NCI-H146 (cell line): ENCODE measurements at places on chromosomes 12 and 14.
A peak's percentile ranks its signal among the peaks of the same experiment; 100 is the strongest.

GRCh38 chr14:90295870-90296516 lies 35.7 kb downstream of the NRDE2 start:
- no peak for DNase-seq

DNA sequence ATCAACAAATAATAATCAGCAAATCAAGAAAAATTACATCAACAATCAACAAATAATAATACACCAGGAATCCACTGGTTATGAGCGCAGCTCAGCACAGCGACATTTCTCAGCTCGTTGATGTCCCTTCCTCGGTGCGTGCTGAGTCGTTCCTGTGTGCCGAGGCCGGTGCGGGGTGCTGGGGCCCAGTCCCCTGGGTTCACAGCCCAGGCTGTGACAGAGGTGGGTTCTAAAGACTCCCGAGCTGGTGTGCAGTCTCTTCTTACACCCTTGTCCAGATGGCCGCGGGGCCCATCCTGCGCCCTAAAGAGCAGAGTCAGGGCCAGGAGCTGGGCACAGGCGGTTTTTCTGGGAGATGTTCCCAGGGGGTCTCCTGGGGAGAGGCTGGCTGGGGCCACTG lies 26.9 kb upstream of the TRAF3 start:
- DNase-seq, result no peak

DNA sequence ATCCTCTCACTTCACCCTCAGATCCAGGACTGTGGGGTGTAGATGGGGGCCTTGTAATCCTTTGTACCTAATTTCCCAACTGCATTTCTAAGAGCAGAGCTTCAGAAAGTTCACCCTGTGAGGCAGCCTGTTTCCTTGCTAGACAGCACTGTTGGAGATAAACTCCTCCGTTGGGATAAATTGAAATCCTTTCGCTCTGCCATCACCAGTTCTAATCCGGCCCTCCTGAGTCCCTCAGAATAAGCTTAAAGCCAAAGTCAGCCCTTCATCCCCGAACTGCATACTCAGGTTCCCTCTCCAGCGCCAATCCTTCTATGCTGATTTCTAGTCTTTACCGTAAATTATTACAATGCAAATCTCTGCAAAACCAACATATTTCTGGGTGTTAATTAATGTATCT lies 114.7 kb downstream of the PRMT8 start:
- DNase-seq, result no peak

DNA sequence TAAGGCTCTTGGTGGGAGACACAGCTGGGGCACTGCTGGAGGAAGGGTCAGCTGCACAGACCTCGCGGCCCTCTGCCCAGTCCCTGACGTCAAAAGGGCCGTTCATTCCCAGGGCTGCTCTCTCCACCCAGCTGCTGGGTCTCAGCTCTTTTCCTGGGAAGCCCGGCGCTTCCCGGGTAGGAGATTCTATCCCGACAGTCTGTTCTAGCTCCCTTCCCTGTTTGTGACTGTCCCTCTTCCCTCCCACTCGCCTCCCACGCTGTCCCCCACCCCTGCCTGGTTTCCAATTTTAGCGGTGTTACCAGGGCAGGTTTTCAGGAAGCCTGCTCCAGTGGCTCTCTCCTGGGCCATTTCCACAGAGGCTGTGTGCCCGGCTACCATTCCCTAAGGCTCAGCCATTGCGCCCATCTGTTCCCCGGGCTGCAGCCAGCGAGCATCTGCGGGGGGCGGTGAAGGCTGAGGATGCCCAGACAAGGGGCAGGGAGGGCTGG lies 186.6 kb downstream of the CACNA1C start:
- DNase-seq, result no peak

DNA sequence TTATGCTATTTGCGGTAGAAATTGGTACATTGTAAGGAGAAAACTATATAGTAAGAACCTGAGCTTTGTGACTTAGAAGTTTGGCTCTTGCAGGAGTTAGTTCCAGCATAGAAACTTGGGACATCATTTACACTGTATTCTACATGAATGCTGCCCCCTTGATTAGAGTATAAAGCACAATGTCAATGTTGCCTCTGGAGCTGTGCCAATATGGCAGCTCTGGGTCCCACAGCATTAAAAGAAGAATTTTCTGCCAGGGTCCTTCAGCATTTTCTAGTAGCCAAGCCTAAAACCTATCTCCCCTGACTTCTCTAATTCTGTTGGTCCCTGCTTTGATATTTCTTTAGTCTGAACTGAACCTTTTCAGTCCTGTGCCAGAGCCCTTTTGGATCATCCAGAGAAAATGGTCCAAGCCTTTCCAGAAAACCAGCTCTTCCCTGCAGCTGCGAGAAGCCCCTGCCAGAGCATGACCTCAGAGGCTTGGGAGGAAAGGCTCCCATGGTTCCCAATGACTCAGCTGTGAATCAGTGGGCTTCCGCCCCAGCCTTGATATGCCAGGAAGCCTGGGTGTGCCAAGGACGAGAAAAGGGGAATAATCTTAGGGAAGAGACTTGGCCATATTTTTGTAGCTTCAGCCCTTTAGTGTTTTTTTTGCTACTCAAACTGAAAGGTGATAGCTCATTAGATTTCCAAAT lies 43.2 kb downstream of the PLEKHG7 start:
- DNase-seq, result no peak

DNA sequence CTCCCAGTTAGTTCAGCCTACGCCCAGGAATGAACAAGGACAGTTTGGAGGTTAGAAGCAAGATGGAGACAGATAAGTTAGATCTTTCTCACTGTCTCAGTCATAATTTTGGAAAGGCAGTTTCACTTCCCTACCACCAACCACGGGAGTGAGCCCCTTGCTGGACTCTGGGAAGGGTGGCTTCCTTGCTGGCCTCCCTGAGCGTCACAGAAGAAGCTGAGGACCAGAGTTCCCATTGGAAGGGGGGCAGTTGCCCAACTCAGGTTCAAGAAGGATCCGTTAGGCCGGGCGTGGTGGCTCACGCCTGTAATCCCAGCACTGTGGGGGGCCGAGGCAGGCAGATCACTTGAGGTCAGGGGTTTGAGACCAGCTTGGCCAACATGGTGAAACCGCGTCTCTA lies 106.2 kb upstream of the MAX start:
- DNase-seq, result no peak

DNA sequence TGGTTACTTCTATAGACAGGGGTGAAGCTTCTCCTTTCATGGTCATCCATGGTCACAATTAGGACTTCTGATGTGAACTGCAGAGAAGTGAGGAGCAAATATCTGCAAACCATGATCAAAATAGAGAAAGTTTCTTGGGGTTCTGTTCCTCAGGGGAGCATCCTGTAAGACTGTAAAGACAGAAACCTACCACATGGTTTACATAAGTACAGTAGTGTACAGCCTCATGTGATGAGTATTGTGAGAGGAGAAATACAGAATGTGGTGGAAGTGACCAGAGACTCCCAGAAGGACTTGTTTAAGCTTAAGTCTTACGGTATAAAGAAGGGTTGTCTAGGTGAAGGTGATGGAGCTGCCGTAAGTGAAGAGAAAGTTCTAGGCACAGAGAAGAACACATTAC lies 484.7 kb downstream of the LRIG3 start:
- no peak for DNase-seq

DNA sequence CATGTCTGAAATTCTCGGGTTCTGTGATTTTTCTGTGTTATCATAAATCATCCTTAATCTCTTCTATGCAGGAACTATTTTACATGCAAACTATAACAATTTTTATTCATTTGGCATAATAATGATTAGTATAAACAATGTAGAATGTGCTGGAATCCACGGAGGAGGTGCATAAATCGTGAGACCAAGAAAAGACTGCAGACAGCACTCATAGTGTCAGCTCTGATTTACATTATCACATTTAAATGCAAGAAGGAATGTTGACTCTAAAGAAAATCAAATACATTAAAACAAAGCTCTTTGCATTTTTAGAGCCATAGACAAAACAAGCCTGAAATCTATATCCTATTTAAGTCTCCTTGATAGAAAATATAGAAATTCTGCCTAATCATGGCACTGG lies 501.7 kb upstream of the STXBP6 start:
- no peak for DNase-seq

- no peak for DNase-seq
Observed at GRCh38 chr12:15209782-15210181, 11.4 kb downstream of the RERG start.

DNA sequence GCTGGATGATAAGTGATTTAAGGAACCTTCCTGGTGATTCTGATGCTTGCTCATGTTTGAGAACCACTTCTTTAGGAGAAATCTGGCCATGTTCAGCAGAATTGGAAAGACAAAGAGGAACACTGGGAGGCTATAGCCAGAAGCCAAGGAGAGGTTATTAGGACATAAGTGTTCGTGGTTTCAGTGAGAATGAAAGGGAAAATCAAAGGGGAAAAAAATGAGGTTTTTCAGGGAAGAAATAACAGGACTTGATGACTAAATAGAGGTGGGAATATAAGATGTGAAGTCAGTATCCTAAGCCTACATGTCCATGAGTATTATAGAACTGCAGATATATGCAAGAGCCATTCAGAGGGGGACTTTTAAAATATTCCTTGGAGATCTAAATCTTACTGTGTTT lies 95.6 kb downstream of the DAAM1 start:
- DNase-seq, result no peak

DNA sequence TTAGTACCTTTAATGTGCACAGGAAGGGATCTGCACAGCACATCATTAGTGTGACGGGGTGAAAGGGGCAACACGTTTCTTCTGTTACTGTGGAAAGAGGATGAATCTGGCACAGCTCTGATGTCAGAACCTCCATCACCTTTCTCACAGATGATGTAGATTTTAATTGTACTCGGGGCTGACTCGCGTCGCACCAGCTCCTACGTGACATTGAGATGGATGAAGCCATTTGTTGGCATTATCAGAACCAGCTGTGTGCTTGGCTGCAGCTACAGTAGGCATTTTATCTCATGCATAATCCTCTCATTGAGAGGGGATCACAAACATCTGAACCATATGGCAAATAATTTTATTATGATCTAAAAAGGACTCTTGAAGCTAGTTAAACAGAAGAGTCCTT lies 173.6 kb downstream of the PDZRN4 start:
- DNase-seq, result no peak

DNA sequence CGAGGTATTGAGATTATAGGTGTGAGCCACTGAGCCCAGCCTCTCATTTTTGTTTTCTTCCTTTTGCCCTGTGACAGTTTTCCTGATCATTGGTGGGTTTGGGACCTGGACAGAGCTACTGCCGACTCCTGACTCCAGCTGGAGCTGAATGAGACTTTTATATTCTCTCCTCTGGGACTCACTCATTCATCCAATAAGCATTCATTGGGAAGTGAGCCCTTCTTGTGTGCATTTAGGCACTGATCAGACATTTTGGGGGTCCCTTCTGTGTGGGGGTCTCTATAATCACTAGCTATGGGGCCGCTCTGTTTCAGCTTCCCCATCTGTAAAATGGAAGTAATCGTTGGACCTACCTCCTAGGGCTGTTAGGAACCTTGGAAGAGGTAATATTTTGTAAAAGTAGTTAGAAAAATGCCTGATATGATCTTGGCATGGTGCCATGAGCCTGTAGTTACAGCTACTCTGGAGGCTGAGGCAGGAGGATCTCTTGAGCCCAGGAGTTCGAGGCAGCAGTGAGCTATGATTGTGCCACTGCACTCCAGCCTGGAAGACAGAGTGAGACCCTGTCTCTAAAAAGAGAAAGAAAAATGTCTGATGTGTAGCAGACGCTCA lies 7.2 kb downstream of the SH2B3 start:
- no peak for DNase-seq

DNA sequence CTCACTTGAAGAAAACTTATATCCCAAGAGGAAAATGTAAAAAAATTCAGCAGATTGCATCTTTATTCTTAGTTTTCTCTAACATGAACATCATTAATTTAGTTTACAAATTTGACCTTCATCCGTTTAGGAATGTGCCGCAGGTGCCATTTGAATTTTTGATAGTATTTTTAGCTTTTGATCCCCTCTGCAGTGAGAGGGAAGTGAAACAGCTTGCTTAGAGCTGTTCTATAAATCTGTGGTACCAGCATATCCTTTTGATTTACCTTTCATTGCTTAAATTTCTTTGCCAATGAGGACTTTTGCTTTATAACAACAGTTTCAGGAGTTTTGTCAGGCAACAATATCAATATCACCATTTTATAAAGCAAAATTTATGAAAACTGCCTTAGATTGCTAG lies 32.7 kb downstream of the DUSP6 start:
- DNase-seq, result no peak

- no peak for DNase-seq
Observed at GRCh38 chr12:76533331-76533730, 26.2 kb downstream of the OSBPL8 start.

- DNase-seq, result peak; percentile 92
Observed at GRCh38 chr12:31118347-31119191, 44.9 kb downstream of the DDX11 start.

DNA sequence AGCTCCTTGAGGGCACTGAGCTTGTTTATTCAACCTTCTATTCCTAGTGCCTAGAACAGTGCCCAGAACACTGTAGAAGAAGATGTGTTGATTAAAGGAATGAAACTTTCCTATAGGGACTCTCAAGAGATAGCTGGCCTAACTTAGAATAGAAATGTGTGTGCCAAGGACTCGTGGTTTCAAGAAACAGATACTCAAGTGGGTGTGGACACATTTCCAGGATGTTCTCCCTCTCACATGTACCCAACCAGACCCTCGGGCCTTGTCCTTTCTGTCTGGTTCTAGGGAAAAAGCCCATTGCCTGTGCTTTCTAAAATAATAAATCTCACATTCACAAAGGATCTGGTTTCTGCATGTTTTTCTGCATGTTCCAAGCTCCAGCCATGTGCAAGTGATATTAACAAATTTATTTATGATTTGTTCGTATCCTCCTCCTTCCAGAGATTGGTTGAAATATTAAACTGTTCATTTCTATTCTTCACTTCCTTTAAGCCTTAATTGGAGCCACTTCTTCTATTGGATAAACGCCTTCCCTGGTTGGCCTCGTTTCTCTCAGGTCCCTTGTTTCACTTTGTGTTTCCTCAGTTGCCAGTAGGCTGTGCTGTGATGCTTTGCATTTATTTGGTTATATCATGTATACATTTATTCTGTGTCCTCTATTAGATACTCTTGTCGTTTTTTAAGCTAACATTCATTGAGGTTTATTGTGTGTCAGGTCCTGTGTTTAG lies 89.8 kb downstream of the CRADD start:
- peak; percentile 29 for DNase-seq

GRCh38 chr12:99154216-99154982 lies 493.2 kb upstream of the GARIN6 start:
- no peak for DNase-seq

GRCh38 chr12:78181544-78182162 lies 351.0 kb downstream of the NAV3 start:
- peak; percentile 37 for DNase-seq

DNA sequence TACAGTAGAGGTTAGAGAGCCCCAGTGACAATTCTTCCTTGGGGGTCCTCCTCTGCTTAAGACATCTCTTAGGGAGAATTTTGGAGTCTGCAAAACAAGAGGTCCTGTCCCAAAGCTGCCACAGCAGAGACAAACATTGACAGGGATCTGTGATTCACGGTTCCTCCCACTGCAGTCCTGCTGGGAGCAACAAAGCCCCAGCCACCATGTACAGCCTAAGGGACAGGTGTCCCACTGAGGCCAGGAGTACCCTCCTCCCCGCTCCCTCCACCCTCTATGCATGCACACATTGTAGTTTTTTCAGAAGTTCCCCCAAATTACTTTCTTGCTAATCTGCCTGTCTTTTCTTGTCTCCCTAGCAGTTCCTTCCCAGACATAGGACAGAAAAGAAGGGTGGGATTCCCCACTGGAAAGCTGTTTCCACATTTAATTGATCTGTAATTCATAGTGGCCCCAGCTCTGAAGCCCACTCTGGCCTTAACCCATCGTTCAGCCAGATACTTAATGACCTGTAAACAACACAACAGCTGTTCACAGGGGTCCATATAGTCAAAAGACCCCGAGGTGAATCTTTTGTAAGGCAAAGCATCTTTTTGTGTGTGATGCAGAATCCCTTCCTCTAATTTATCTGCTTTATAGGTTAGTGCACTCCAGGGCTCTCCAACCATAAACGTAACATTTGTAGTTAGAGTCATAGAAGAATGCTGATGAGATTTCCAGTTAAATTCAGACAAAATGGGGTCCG lies 13.9 kb upstream of the PRICKLE1 start:
- no peak for DNase-seq
